ENCODE measurements at places on chromosomes 4 and X.

- DNase-seq, result no peak
Measured at GRCh38 chrX:123975180-123975579, 13.7 kb downstream of the STAG2 start.

DNA sequence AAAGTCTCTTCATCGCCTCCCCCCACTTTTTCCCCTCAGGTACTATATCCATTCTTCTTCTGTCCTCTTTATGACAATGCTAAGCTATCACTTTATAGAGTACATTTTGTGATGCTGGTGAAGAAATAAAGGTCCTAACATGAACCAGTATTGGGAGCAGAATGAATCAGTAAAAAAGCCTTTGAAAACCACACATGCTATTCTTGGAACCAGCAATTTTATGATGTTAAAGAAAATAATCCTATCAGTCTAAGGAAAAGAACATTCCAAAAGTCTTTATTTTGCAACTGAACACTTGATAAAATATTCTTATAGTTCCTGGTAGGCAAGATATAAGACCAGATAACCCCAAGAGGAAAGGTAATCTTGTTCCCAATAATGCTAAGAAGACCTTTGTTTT, 107.8 kb upstream of the MCF2 start:
- DNase-seq, result no peak

DNA sequence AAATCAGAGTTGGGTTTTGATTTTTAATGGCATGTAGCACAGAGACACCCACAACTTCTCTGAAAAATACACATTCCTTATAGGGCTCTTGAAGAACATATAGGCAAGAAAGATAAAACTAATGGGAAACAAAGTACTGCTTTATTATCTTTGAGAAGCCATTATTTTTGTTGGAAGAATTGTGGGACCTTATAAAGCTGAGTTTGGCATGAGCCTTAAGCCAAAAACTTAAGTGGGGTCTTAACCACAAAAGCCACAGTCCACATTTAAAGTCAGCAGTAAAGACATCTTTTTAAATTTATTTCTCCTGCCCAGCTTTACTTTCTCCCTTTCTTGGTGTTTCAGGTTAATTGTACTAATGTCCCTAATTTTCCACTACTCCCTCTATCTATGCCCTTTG, 1297.3 kb downstream of the C4orf33 start:
- DNase-seq, result no peak

DNA sequence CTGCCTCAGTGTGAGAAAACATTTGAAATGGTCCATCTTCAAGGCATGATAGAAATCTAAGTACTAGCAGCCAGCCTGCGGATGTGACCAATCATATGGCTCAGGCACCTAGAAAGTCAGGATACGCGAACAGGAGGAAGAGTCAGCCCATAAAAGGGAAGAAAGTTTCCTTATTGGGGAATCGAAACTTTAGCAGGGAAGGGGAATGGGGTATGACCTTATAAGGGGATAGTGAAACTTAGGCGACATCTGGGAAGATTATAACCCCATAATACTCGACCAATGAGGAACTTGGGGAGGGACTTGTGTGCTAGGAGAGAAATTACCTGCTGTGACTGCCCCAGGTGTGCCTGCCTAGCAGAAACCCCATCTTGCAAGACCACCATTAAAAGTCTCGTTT, 26.2 kb upstream of the PYURF start:
- no peak for DNase-seq

DNA sequence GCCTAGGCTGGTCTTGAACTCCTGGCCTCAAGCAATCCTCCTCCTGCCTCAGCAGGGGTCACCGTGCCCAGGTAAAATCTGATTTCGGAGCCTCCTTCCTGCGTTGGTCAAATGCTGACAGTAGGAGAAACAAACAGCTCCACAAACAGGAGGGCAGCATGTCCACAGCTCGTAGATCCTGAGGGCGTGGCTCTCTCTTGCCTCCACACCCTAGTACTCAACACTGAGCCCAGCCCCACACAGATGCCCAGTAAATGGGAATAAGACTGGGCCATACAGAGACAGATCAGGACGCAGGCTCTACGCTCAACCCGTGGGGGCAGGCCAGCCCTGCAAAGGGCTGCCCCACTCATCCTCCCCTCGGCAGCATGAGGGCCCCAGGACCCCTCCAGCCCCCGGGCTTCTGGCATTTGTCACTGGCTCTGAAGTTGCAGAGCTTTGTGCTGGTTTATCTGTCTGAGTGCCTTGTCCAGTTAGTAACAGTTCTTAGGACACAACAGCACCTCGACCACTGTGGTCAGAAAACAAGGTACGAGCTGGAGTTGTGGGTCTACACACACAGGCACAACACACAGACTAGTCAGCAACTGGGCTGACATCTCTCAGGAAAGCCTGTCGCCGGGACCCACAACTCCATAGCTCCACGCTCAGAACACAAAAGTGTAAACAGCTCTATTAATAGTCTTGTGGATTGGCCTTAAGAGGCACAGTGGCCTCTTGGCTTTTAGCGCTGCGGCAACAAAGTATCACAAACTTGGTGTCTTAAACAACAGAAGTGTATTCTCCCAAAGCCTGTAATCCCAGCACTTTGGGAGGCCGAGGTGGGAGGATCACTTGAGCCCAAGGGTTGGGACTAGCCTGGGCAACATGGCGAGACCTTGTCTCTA, 5.2 kb downstream of the TNIP2 start:
- no peak for DNase-seq

GRCh38 chr4:144647095-144647561, 1.2 kb downstream of the HHIP start:
- DNase-seq, result no peak

GRCh38 chr4:7253837-7254236, 61.5 kb downstream of the SORCS2 start:
- no peak for DNase-seq

GRCh38 chrX:119758731-119759247, 401 bp downstream of the SOWAHD start:
- DNase-seq, result no peak

DNA sequence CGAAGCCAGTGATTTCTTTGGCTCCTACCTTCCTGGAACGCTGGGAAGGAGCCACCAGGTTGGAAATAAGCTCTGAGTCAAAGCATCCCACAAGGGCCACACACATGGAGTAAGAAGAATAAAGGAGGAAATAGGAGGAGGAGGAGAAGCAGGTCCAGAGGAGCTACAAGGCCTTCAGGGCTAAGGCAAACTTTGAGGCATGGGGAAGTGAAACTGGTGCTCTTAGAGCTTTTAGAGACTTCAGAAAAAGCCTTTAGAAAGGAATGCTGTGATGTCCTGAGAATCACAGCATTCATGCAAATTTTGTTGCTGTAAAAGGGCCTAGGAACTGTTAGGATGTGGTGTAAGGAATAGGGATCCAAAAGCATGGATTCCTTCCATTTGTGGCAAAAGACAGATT, 135.9 kb upstream of the ARHGEF9 start:
- DNase-seq, result no peak
